ENCODE measurements at places on chromosomes 2 and 18. TPM values are rescaled to one million over a fixed set of nuclear protein-coding genes. Genes with fewer than 3 reads are reported as not detected.

- H3K27me3 ChIP-seq: no peaks in the 10 kb centered on the region
- H3K27ac ChIP-seq: no peak overlapping the region
- H3K36me3 ChIP-seq: no peaks in the 10 kb centered on the region
- DNase-seq: no peak
Measured at GRCh38 chr2:149027590-149028250, 10.8 kb upstream of the LYPD6B start.

PTH2R gene
- 0.22 TPM for total RNA-seq

PECR gene
- total RNA-seq: 29.4 TPM

GRCh38 chr2:175277772-175278171 is 96.3 kb upstream of the ATP5MC3 start:
- H3K36me3 ChIP-seq: no peaks in the 10 kb centered on the region
- no peak for DNase-seq
- peaks cover 8% of the 10 kb centered on the region for H3K27me3 ChIP-seq
- H3K4me1 ChIP-seq: no peaks in the 10 kb centered on the region
- no peak overlapping the region for H3K27ac ChIP-seq

- no peak overlapping the region for H3K27ac ChIP-seq
- no peaks in the 10 kb centered on the region for H3K4me1 ChIP-seq
- no peaks in the 10 kb centered on the region for H3K36me3 ChIP-seq
- H3K27me3 ChIP-seq: peaks cover 2% of the 10 kb centered on the region
- H3K4me3 ChIP-seq: no peak overlapping the region
Measured at GRCh38 chr2:183291436-183291835, 167.2 kb downstream of the NUP35 start.

GRCh38 chr2:169090133-169090820 is 20.9 kb downstream of the DHRS9 start:
- peaks cover 4% of the 10 kb centered on the region for H3K36me3 ChIP-seq
- peaks cover 5% of the 10 kb centered on the region for H3K4me1 ChIP-seq
- H3K4me3 ChIP-seq: no peak overlapping the region
- no peak overlapping the region for H3K27ac ChIP-seq
- peaks cover 29% of the 10 kb centered on the region for H3K27me3 ChIP-seq

DNA sequence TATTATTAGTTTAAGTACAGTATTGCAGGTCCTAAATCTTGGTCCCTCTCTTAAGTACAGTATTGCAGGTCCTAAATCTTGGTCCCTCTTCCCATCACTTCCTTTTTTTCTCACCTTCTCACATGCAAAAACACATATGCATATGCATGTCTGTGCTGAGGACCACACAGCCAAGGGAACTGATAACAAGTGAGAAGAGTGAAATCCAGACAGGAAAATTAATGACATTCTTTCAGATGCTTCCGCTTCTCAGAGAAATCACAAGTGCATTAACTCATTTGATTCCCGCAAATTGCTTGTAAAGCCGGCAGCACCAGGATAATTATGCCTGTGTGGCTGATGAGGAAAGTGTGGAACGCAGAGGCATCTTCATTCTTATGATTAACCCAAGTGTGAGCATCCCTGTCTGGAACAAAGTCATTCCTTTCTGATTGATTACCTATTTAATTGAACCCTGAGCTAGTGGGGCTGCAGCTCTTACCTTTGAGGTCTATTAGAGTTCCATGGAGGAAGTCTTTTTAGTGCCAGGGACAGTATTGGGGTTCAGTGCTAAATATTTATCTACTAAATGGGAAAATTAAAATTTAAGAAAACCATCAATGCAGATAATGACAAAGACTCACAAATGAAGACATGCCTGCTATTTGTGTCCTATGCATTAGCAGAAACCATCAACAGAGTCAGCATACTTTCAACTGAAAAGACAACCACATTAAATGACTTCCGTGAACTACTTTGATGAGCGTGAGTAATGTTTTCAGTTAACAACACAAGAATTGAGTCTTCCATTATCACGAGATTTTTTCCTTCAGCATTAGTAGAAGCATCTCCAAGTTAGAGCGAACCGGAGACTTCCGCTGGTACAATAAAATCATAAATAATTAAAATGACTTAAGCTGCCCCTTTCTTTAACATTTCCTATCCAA is 220.4 kb upstream of the SLC35G4 start:
- no peak for DNase-seq
- H3K4me3 ChIP-seq: no peak overlapping the region

TUBA3E gene
- not detected for total RNA-seq

KLHL30 gene
- not detected for total RNA-seq

CAVIN2 gene
- total RNA-seq: not detected

DNA sequence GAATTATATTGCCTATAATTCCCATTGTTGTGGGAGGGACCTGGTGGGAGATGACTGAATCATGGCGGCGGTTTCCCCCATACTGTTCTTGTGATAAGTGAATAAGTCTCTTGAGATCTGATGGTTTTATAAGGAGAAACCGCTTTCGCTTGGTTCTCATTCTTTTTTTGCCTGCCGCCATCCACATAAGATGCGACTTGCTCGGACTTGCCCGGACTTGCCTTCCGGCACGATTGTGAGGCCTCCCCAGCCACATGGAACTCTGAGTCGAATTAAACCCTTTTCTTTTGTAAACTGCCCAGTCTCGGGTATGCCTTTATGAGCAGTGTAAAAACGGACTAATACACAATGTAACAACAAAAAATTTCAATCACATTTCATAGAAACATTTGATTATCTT is 115.8 kb downstream of the C2orf74 start:
- no peak overlapping the region for H3K27ac ChIP-seq
- H3K27me3 ChIP-seq: no peaks in the 10 kb centered on the region
- peaks cover 24% of the 10 kb centered on the region for H3K36me3 ChIP-seq
- no peak overlapping the region for H3K4me3 ChIP-seq
- peaks cover 2% of the 10 kb centered on the region for H3K4me1 ChIP-seq

DNA sequence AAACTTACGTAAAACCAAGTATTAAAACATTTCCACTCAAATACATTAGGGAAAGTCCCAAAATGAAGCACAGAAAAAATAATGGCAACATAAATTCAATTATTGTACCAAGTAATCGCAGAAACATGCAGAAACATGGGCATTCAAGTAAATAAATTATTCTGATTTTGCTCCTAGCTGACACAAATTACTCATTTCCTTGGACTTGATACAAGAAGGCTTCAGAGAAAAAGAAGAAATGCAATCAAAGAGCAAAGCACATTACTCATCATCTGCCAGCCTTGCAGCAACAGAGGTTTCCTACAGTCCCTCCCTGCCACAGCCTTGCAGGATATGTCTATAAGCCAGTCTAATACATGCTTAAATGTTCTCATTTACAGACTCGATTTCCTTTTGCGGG is 439.8 kb upstream of the LYPD1 start:
- H3K27ac ChIP-seq: no peak overlapping the region
- no peak overlapping the region for H3K4me3 ChIP-seq
- H3K36me3 ChIP-seq: no peaks in the 10 kb centered on the region
- no peaks in the 10 kb centered on the region for H3K4me1 ChIP-seq
- H3K27me3 ChIP-seq: no peaks in the 10 kb centered on the region

DNA sequence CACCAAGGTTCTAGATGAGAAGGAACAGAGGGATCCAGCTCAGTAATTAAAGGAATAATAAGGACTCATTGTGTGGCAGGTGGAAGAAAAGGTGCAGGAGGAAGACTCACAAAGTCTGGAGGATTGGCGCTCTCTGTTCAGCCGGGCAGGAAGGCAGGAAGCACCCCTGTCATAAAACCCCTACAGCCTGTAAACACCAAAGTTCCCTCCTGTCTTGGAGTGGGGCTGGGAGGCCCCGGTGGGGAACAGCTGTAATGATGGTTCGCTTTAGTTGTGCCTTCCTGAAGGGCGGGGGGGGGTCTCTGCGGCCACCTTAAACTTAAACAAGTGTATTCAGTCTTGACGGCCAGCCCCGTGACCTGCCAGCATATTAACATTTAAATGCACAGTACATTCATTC is 84.3 kb downstream of the GBX2 start:
- H3K4me1 ChIP-seq: no peaks in the 10 kb centered on the region
- H3K27ac ChIP-seq: no peak overlapping the region
- H3K4me3 ChIP-seq: no peak overlapping the region
- no peak for DNase-seq
- no peaks in the 10 kb centered on the region for H3K27me3 ChIP-seq

RPRM gene
- total RNA-seq: not detected

GRCh38 chr18:42649331-42650035 is 466.0 kb downstream of the RIT2 start:
- no peaks in the 10 kb centered on the region for H3K36me3 ChIP-seq
- H3K4me1 ChIP-seq: no peaks in the 10 kb centered on the region

DNA sequence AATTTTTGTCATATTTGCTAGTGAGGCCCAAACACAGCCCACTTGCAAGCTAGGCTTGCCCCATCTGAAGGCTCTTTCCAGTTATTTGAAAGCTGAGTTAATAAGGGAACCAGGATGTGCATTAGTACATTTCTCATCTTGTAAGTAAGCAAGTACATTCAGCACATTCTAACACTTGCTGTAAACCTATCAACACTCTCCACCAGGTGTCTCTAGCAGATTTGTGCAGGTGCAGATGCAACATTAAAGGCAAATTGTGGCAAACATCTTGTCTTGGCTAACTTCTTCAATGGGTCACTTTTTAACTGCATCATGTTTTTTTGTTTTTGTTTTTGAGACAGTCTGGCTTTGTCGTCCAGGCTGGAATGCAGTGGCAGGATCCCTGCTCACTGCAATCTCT is 25.3 kb upstream of the MFSD6 start:
- no peak for DNase-seq
- H3K27ac ChIP-seq: no peak overlapping the region
- H3K4me1 ChIP-seq: no peaks in the 10 kb centered on the region
- no peaks in the 10 kb centered on the region for H3K27me3 ChIP-seq
- no peaks in the 10 kb centered on the region for H3K36me3 ChIP-seq
- H3K4me3 ChIP-seq: no peak overlapping the region

DNA sequence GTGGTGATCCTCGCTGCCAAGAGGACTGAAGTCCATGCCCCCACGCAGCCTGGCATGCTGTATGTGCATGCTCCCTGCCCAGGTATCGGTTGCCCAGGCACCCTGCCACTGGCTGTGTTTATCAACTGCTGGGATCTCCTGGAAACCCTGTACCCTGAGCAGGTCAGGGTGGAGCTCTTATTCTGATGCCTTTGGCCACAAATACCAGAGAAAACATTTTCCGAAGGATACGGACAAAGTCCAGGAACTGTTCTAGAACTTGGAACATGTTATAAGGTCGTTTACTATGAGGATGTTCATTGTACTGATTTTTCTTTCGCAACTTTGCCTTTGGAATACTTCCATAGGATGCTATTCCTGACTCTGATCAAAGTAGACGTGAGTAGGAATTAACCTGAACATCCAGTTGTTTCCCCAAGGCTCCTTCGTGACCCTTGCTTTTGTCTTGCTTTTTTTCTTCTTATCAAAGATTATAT is 55.2 kb downstream of the TMEM17 start:
- H3K27me3 ChIP-seq: peaks cover under 1% of the 10 kb centered on the region
- H3K36me3 ChIP-seq: no peaks in the 10 kb centered on the region
- H3K27ac ChIP-seq: no peak overlapping the region
- no peaks in the 10 kb centered on the region for H3K4me1 ChIP-seq

GRCh38 chr2:88097891-88098557 is 29.8 kb downstream of the FABP1 start:
- H3K4me3 ChIP-seq: no peak overlapping the region
- no peaks in the 10 kb centered on the region for H3K27me3 ChIP-seq
- H3K4me1 ChIP-seq: no peaks in the 10 kb centered on the region

C2orf66 gene
- total RNA-seq: not detected

ASAP2 gene
- not detected for total RNA-seq

PER2 gene
- 13.0 TPM for total RNA-seq

EVA1A gene
- total RNA-seq: not detected

DNA sequence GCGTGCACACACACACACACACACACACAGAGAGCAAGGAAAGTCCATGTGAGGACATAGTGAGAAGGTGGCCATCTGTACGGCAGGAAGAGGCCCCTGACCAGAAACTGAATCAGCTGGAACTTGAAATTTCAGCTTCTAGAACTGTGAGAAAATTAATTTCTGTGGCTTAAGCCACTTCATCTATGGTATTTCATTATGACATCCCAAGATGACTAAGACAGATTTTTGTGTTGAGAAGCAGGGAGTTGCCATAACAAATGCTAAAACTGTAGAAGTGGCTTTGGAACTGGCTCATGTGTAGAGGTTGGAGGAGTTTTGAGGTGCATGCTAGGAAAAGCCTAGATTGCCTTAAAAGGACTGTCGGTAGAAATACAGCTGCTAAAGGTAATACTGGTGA is 63.4 kb upstream of the ZBTB7C start:
- H3K36me3 ChIP-seq: no peaks in the 10 kb centered on the region
- DNase-seq: no peak

CNTNAP5 gene
- total RNA-seq: not detected

- H3K4me1 ChIP-seq: peaks cover 10% of the 10 kb centered on the region
- H3K4me3 ChIP-seq: no peak overlapping the region
- no peak for DNase-seq
Measured at GRCh38 chr2:71173096-71173495, 42.7 kb downstream of the MPHOSPH10 start.

DUSP2 gene
- total RNA-seq: 50.2 TPM

DNA sequence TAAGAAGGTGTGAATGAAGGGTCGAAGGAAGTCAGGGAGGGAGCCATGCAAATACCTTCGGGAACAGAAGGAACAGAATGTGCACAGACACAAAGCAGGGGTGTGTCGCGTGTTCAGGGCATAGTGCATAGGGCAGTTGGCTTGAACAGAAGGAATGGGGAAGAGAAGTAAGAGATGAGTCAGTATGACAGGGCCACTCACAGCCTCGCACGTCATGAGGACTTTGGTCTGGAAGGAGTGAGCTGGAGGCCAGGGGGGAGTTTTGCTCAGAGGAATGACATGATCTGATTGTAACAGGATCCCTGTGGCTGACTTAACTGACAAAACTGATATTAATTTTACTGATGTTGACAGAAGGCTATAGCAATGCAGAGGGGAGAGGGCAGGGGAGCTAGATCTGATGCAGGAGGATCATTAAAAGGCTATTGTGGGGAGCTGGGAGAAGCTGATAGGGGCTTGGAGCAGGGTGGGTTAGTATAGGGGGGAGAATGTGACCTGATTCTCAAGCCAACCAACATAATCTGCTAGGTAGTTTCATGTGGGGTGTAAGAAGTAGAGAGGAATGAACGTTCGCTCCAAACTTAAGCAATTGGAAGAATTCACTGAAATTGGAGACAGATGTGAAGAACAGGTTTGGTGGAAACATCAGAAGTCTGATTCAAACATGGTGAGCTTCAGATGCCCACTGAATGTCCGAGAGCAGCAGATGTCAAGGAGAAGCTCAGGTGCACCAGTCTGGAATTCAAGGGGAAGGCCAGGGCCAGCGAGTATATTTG is 60.4 kb upstream of the COPS8 start:
- H3K27me3 ChIP-seq: peaks cover 5% of the 10 kb centered on the region
- H3K4me1 ChIP-seq: no peaks in the 10 kb centered on the region
- DNase-seq: no peak
- no peak overlapping the region for H3K27ac ChIP-seq
- no peaks in the 10 kb centered on the region for H3K36me3 ChIP-seq

IL36G gene
- total RNA-seq: not detected

DNA sequence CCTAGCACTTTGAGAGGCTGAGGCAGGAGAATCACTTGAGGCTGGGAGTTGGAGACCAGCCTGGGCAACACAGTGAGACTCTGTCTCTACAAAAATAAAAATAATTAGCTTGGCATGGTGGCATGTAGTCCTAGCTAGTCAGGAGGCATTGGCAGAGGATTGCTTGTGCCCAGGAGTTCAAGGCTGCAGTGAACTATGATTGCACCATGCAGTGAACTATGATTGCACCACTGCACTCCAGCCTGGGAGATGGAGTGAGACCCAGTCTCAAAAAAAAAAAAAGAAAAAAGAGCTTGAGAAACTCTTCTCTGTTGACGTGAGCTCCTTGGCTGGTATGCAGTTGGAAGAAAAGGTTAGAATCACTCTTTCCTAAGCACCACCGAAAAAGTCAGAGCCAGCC is 125.1 kb upstream of the TNP1 start:
- no peak for DNase-seq
- peaks cover under 1% of the 10 kb centered on the region for H3K4me1 ChIP-seq
- peaks cover 9% of the 10 kb centered on the region for H3K27me3 ChIP-seq
- no peaks in the 10 kb centered on the region for H3K36me3 ChIP-seq
- no peak overlapping the region for H3K4me3 ChIP-seq
- H3K27ac ChIP-seq: no peak overlapping the region

Data from activated naive CD8-positive, alpha-beta T cell treated with anti-CD3 and anti-CD28 coated beads, Interleukin-2, amount 10 ng/mL, durations not matched to agents 7 days and 5 days (primary cell).